Activated naive CD8-positive, alpha-beta T cell treated with anti-CD3 and anti-CD28 coated beads for 36 hours (primary cell): ENCODE measurements at places on chromosomes 13 and 19.

DNA sequence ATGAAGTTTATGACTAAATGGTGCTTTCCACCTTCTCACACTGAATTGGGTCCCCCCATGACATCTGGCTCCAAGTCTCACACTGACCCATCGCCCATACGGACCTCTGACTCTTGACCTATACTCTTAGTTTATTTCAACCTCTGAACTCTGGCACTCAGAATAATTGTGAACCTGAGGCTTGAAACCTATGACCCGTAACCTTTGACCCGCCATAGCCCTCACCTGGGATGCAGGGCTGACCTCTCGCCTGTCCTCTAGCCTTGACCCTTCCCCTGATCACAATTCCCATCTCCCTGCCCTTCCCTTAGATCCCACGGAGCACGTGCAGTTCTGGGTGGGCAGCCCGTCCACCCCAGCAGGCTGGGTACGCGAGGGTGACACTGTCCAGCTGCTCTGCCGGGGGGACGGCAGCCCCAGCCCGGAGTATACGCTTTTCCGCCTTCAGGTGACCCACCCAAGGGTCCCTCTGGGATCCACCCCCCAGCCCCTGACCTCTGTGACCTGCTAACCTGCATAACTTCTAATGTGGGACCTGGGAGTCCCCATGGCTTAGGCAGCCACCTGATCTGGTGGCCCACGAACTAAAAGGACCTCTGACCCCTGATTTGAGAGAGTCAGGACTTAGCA, 5.1 kb downstream of the BCAM start:
- no peak for DNase-seq

DNA sequence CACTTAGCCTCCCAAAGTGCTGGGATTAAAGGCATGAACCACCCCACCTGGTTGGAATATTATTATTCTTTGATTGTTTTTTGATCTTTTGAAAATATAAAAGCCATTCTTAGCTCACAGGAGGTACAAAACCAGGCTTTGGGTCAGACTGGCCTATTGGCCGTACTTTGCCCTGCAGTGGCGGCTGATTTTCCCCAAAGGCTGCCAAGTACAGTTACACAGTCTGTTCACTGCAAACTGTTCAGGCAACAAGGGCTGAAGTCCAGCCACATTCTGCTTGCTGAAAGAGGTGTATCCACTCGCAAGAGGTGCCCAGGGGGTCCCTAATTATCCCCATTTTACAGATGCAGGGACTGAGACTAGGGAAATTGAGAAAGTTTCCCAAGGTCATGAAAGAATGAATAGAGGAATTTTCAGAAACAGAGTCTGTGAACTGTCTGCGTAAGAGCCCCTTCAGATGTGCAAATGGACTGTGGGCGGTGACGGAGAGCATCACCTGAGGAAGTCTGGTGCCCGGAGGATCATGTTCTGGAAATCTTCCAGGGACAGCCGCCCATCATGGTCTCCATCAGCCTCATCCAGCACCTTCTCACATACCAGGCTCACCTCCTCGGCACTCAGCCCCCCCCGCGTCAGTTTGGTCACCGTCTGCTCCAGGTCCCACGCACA, 9.0 kb downstream of the CIB3 start:
- no peak for DNase-seq

- no peak for DNase-seq
Observed at GRCh38 chr13:106423530-106423929, 111.9 kb downstream of the EFNB2 start.

DNA sequence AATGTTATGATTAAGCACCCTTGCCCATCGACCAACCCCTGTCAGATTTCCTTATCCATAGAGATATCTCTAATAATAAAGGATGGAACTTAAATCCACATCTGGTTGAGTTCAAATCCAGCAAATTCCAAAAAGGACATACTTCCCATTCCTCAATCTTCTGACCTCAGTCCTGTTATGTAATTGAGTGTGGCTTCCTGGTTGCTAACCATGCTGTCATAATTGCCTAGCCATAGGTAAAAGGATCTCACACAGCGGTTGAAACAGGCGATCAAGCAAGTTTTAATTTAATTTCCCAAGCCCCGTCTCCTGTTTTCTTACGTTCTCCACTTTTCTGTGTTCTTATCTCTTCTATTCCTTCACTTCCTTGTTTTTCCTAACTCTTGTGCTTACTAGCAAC, 550.3 kb downstream of the GPC6 start:
- DNase-seq: no peak

GRCh38 chr13:73870036-73870741, 264.0 kb downstream of the KLF12 start:
- no peak for DNase-seq

- peak; percentile 28 for DNase-seq
Observed at GRCh38 chr13:91369441-91369831, 21.9 kb downstream of the MIR17HG start.

- DNase-seq: no peak
Observed at GRCh38 chr13:109123971-109124370, 494.6 kb downstream of the MYO16 start.

GRCh38 chr13:112142401-112142930, 75.5 kb downstream of the SOX1 start:
- no peak for DNase-seq

DNA sequence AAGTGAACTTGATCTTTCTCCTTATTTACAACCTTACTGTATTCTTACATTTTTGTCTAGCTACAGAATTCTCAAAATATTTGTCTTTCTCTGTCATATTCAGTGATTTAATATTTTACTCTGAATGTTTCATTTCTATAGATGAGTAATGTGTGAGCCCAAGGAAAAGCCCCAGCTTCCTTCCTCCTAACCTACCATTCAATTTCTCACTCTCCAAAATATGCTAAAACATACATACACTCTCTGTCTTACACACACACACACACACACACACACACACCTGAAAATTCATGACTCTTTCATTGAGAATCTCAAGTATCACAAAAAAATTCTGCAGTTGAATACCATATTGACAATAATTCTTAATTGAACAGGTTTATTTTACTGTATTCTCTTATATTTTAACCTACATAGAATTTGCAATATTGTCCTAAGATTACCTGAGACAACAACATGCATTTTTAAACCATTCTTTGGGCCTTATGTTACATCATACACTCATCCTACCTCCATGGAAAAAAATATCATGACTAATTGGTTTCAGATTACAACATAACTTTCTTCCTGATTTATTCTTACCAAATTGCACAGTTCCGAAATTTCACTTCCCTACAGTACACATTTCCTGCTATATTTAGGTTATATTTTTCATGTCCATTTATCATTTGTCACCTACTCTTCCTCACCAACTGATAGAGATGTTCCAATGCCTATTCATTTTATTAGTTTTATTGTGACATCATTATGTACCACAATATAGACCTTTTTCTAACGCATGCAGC, 1965.6 kb upstream of the PCDH20 start:
- DNase-seq: no peak

DNA sequence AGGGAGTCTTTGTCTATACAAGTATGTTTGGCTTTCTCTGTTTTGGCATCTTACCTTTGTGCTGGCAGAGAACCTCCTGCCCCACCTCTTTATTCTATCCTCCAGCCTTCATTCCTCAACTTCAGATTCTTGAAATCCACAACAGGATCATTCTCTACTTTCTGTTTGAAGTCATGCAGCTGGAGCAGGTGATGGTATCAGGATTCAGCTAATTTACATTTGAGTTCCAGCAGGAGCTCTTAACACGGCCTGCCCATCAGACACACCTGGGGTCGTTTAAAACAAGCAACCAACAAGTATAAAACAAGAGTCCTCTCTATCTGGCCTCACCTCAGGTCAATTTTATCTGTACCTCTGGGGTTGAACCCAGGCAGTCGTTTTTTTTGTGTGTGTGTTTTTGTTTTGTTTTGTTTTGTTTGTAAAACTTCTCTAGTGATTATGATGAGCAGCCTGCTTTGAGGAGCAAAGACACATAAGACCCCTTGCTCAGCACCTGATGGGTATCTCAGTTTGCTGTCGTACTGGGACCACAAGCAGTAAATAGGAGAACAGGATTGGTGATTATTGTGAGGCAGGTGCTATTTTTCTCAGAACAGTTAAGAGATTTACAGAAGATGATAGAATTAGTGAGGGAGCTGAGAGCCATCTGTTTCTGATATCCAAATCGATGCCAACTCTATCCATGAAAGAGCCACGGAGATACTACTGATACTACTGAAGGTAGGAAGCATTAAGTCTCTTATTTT, 78.4 kb downstream of the GPC6 start:
- no peak for DNase-seq

- DNase-seq: no peak
Observed at GRCh38 chr13:42272804-42273175, 838 bp downstream of the AKAP11 start.

- DNase-seq: no peak
Observed at GRCh38 chr13:74110053-74110452, 24.2 kb downstream of the KLF12 start.

DNA sequence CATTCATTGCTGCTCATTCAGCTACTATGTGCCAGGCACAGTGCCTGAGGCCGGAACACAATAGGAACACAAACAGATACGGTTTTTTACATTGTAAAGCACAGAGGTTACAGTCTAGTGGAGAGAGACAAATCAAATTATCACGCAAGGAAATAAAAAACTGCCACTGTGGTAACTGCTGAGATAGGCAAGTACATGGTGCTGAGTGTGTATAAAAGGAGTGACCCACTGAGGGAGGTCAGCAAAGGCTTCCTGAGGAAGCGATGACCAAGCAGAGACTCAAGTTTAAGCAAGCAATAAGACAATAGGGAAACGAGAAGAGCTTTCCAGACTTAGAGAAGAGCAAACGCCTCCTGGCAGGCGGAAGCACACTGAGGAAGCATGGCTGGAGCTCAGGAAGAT, 56.4 kb downstream of the NUFIP1 start:
- DNase-seq: no peak

- no peak for DNase-seq
Observed at GRCh38 chr19:47544476-47544875, 28.5 kb downstream of the ZNF541 start.

GRCh38 chr13:46948338-46948737, 51.5 kb upstream of the HTR2A start:
- DNase-seq: no peak

- DNase-seq: no peak
Observed at GRCh38 chr13:29877456-29878078, 27.1 kb upstream of the UBL3 start.

DNA sequence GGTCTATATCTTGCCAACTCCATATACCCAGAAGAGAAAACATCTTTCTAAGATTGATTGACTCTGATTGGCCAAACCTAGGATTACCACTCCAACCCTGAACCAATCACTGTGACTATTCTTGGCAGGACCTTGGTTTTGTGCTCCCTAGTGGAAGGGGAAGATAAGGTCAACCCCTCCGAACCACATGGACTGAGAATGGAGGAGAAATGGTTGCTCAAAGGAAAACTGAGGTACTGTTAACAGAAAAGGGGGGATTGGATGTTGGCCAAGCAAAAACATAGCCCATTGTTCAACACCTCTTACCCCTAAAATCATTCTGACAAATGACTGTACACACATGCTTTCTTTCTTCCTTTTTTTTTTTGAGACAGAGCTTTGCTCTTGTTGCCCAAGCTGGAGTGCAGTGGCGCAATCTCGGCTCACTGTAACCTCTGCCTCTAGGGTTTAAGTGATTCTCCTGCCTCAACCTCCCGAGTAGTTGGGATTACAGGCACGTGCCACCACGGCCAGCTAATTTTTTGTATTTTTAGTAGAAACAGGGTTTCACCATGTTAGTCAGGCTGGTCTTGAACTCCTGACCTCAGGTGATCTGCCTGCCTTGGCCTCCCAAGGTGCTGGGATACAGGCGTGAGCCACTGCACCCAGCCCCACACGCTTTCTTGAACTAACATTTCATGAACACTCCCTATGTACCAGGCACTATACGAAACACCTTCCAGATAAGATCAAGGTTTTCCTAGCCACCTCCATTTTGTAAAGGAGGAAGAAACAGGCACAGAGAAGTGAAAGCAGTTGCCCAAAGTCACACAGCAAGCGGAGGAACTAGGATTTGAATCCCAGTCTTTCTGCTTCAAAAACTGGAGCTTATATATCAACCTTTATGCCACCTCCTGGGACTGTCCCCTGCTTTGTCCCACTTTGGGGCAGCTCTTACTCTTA, 6.5 kb downstream of the MEIOSIN start:
- no peak for DNase-seq

DNA sequence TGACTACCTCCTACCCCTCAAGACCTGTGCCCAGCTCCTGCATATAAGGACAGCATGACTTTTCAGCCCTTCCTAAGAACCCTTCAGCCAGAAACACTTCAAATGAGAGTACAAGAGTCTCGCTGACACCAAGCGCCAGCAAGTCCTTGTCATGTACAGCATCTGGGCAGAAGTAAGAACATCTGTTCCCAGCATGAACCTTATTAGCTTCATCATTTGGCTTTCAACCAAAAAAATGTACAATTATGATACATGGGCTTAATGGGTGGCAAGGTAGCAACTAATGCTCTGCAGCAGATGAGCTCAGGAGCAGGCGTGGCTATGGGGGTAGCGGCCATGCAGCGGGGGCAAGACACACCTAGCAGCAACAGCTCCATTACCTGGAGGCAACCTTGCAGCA, 487.6 kb downstream of the COG6 start:
- DNase-seq: no peak

DNA sequence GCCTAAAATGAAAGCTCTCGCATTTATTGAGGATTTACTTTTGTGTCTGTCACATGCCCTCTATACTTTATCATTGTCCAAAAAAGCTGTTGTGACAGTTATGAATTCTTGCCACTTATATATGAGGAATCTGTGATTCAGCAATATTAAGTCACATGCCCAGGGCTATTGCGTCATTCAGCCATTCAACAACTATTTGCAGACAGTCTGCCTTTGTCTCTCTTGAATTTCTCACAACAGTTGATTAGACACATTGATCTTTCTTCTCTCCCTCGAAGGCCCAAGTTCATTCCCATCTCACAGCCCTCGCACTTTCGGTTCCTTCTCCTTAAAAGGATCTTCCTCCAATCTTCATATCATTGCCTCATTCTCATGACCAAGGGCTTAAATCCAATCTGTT, 342.6 kb downstream of the MZT1 start:
- DNase-seq: no peak

DNA sequence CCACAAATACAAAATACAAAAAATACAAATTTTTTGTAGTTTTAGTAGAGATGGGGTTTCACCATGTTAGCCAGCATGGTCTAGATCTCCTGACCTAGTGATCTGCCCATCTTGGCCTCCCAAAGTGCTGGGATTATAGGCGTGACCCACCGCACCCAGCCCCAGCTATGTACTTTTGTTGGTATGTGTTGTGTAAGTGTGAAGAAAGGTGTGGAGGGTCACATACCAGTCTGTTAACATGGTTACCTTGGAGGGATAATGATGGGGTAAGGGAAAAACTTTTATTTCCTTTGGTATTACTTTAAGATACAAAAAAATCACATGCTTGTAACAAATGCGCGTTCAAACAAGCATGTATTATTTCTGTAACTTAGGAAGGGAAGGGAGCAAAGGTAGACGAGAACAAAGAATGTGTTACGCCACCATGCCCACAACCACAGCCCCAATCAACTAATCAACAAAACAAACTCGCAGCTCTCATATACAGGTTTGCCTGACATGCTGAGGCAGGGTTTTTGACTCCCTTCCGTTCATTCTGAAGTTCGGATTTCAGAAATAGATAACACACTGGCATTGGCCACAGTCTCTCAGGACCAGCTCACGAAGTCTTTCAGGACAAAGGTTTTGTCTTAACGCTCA, 13.5 kb upstream of the VWA8 start:
- no peak for DNase-seq

- no peak for DNase-seq
Observed at GRCh38 chr13:74015137-74015536, 119.1 kb downstream of the KLF12 start.
